Stimulated activated CD8-positive, alpha-beta memory T cell treated with anti-CD3 and anti-CD28 coated beads, Interleukin-7, amount 100 ng/mL, for 24 hours (primary cell): ENCODE measurements at places on chromosomes 12 and 14.

GRCh38 chr12:6273541-6274230 is 36.8 kb upstream of the PLEKHG6 start:
- DNase-seq: no peak

GRCh38 chr14:24329073-24329663 is 5.7 kb downstream of the ADCY4 start:
- no peak for DNase-seq

- DNase-seq: no peak
Measured at GRCh38 chr12:120229487-120230325, 28.8 kb upstream of the RPLP0 start.

GRCh38 chr12:47737936-47738594 is 12.8 kb upstream of the ENDOU start:
- DNase-seq: no peak

DNA sequence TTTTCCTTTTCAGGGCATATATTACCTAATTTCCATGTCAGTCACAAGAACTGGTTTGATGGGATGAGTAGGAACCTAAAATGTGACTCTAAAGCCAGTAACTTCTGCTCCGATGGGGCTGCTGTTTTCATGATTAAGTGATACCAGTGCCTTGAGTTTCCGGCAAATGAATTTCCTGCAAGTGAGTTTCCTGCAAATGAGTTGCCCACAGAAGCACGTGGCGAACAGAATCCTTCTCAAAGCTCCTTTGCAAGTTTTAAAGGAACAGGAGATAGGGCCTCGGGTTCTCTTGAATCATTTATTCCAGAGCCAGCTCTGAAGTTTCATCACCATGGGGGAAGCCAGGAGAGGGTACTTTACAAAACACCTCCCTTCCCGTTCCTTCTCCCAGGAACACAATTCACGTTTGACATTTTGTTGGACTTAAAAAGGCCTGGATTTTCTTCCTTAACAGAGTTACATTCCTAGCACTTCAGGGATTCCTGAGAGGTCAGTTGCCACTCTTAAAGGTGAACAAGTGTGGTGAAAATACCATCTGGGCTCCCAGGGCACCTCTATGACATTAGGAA is 2.2 kb upstream of the PPTC7 start:
- no peak for DNase-seq

- no peak for DNase-seq
Measured at GRCh38 chr12:6211421-6211869, 11.2 kb downstream of the CD9 start.

DNA sequence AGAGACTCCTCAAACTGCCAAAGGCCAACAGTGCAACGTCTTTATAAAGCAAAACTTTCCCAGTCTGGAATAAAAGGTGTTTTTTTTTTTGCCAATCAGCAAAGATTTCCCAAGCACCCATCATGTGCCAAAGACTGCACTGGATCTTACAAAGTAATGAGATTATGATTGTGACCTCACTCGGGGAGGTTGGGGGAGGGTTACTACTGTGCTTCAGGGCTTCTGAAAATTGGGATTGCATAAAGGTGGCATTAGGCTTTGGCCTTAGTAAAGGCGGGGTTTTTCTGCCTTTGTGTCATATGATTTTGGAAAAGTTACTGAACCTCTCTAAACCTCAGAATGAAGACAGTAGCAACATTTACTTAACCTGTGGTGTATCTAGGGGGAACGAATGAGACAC is 233.8 kb downstream of the DACT1 start:
- no peak for DNase-seq

- no peak for DNase-seq
Measured at GRCh38 chr12:53551889-53552291, 44.6 kb upstream of the NPFF start.

DNA sequence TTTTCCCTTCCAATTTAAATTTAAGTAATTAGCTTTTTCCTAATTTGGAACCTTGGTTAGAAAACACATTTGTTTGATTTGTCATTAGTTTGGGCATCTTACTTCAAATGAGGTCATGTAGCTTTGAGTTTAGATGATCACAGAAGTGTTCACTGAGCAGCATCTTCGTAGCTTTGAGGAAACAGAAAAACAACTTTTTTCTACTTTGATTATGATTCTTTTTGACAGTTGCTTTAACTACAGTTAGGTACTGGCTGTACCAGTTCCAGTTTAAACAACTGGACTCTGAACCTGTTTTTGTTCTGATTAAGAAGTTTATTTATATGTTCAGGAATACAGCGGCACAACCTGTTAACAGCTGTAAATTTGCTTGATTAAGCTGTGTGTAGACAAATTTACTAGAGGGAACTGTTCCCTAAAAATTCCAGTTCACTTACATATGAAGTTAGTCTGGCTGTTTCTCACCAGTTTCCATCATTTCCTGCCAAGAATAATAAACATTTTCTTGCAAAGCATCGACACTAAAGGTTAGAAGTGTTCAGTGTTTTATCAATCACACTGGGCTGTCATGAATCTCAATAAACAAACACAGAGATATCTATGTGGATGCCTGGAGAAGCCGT is 191.9 kb downstream of the RAD51B start:
- DNase-seq: no peak

DNA sequence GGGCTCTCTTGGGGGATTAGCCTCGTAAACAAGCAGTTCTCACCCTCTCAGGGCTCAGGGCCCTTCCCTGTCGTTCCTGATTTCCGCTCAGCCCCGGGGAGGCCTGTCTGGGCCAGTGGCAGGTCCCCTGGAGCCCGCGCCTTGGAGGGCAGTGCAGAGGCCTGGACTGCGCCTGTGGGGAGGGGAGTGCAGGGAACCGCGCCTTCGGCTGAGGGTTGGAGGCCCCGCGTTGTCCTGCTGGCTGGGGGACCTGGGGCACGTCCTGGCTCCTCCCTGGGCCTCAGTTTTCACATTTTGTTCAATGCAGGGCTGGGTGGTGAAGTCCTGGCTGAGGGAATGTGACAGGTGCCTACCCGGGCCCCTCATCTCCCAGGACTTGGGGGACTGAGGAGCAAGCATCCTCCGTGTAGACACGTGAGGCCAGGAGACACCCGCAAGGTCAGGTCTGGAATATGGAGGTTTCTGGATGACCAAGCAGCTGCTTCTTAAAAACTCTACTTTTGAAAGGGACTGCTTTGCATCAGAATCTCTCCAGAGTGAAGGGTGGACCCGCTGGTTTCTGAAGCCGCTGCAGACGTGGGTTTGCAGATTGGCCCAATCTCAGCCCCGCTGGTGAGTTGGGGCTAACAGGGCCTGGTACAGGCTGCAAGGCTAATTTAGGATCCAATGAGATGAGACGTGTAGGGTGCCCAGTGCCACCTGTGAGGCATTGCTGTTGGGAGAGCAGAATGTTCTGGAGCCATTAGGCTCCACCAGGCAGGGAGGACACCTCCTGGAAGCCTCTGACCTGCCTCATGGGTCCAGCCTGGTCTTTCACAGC is 80.2 kb downstream of the KIF26A start:
- no peak for DNase-seq

GRCh38 chr12:122659579-122659978 is 43.6 kb downstream of the HCAR2 start:
- no peak for DNase-seq

GRCh38 chr14:78292003-78292402 is 121.8 kb downstream of the NRXN3 start:
- no peak for DNase-seq

- DNase-seq: no peak
Measured at GRCh38 chr12:45801625-45802024, 72.1 kb downstream of the ARID2 start.

- no peak for DNase-seq
Measured at GRCh38 chr12:5637698-5638097, 205.8 kb downstream of the NTF3 start.

DNA sequence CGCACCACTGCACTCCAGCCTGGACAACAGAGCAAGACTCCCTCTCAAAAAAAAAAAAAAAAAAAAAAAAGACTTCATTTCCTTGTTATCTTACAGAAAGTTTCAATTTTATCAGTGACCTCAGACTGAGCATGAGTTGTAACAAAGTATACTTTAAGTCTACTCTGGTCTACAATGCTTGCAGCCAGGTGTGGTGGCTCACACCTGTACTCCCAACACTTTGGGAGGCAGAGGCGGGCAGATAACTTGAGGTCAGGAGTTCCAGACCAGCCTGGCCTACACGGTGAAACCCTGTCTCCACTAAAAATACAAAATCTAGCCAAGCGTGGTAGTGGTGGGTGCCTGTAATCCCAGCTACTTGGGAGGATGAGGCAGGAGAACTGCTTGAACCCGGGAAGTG is 18.0 kb downstream of the HNRNPC start:
- no peak for DNase-seq

DNA sequence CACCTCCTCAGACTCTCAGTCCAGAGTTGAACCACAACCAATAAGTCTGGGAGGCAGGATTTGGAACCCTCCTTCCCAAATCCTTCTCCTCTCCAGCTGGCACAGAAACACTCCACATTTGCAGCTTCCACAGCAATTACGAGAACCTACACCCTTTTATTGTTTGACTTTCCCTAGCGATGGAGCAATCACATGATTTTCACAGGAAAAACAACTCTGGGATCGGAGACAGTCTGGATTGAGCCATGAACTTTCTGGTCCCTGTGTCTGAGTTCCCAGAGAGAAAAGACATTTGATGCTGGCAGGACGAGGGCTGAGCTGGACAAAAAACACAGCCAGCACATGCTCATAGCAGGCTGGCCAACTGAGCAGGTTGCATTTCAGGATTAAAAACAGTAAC is 49.0 kb upstream of the STON2 start:
- DNase-seq: no peak

GRCh38 chr12:97375310-97375709 is 87.3 kb upstream of the RMST start:
- no peak for DNase-seq
